ENCODE measurements at places on chromosomes 5 and 9.

DNA sequence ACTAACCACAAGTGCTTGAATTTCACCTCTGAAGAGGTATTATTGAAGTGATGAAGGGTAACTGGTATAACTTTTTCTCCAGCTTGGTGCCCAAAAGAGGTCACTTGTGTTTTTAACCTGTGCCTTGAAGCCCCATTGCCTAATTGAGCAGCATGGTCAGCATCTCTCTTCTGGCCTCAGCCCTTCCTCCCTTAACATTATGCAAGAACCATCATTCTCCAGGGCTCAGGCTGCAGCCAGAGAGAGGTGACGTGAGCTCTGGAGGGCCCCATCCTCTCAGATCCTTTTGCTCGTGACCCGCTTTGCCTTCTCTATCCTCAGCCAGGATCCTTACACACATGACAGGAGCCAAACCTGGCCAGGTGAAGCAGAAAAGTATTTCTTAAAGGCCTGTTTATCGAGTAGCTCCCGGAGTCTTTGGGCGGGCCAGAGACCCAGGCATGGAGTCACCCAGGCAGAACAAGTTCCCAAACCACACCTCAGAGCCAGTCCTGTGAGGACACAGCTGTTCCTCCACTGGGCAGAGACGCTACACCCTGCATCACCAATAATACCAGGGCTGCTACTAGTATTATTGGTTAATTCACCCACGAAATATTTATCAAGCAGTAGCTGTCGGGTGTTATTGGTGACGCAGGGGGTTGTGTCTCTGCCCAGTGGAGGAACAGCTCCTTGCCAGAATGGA lies 29.6 kb upstream of the BOD1 start:
- no peak for DNase-seq

- DNase-seq = no peak
Measured at GRCh38 chr5:172051643-172052339, 45.4 kb upstream of the FBXW11 start.

DNA sequence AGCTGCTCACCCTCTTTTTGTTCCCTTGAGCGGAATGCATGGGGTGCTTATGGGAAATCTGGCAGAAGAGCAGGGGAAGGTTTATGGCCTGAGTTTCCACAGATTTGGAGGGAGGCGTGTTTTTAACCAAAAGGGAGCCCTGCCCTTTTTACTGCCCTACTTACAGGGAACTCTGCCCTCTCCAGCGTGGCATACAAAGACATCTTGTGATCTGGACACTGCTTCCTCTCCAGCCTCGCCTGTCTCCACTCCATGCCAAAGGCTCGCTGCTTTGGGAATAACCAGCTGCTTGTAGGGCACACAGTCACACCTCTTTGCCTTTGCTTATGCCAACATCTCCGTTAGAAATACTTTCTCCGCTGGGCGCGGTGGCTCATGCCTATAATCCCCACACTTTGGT lies 314.2 kb downstream of the ARHGAP26 start:
- DNase-seq = no peak

DNA sequence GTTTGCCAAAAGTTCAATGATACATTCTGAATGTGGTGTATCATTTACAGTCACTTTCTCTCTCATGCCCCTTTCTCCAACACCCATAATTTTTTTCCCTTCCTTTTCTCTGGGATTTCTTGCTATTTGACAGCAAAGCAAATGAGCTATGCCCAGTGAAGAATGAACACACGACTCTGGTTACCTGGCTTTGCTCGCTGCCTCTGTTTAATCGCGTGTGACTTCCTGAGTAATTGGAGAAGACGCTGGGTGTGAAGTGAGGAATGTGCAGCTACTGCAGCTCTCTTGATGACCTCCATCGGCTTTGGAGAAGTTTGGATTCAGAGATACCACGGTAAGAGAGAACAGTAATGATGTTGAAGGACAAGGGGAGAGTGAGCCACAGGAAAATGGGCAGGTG lies 651.8 kb downstream of the KIF4B start:
- no peak for DNase-seq

DNA sequence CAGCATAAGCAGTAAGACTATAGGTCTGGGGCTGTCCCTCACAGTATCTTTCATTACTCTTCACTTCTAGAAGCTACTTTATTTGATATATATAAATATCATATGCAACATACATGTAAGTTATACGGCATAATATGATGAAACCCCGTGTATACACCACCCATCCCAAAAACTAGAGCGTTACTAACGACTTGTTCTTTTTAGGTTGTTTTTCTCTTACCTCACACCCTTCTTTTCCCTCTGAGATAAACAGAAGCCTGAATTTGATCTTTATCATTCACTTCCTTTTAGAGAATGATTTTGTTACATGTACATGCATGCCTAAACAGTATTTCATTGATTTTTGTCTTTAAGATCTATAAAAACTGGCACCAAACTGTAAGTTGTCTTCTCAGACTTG lies 3.7 kb downstream of the TRMO start:
- DNase-seq = no peak
